Stimulated activated CD4-positive, alpha-beta T cell treated with anti-CD3 and anti-CD28 coated beads, Interleukin-15, amount 100 ng/mL, for 1 hour (primary cell): ENCODE measurements at places on chromosomes 1 and 21.

DNA sequence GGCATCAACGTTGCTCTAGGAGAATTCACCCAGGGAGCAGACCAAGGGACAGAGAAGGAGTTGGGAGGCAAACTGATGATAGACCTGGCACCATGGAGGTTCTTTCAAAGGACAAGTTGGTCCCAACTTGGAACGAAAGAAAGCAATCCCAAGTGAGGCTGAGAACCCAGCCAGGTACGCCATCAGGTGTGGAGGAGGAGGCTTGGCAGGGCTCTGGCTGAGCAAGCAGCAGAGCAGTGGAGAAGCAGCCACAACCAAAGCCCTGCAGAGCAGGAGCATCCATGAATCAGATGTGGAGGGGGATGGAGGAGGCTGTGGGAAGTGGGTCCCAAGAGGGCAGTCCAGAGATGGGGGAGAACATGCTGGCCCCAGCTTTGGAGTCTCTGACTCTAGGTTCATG lies 36.3 kb upstream of the RBM15 start:
- DNase-seq = no peak

DNA sequence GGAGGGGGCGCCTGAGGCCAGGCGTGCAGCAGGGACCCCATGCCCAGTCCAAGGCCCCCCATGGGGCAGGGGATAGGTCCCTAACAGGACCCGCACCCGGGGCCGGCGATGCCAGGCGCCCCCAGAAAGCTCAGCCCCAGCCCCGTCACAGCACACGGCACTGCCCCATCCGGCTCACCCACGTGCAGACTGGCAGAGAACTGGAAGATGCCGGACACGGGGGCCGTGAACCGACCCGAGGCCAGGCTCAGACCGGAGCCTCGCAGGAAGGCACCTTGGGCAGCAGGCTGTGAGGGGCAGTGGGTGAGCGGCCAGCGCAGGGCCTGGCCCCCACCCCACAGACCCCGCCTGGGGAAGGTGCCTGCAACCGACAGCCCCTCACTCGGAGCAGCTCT lies 3.3 kb downstream of the C1QTNF12 start:
- DNase-seq = no peak

GRCh38 chr1:18201997-18202719 lies 94.6 kb downstream of the IGSF21 start:
- DNase-seq = no peak

DNA sequence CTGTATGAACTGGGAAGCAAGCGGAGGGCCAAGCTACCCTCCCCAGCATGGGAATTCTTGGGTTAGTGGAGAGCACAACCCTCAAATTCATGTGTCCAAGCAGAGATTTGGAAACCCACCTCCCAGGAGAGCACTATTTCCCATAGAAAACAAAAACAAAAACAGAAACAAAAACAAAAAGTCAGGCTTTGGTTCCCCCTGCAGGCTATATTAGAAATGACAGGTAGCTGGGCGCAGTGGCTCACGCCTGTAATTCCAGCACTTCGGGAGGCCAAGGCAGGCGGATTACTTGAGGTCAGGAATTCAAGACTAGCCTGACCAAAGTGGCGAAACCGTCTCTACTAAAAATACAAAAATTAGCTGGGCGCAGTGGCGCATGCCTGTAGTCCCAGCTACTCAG lies 10.8 kb downstream of the MINDY1 start:
- no peak for DNase-seq

DNA sequence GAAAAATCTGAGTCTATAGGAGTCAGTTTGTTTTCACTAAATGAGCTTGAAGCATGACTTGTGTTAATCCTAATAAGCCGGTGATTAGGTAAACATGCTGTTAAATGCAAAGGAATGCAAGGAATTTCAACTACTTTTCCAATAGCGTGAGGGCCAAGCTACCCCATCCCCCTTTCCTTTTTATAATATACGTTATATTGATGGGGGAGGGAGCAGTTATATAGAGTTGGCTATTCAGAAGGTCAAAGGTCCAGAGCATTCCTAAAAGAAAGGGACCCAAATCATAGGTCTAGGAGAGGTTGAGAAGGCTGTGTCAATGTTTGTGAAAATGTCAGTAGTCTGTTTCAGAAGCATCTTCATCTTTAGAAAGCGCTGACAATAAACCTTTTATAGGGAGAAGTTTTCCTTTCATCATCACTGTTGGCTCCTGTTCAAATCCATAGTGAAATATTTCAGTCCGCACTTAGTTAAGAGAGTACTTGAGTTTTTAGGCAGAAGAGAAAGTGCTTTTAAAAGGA lies 3.8 kb downstream of the CCN1 start:
- DNase-seq = no peak

- DNase-seq = no peak
Measured at GRCh38 chr21:34923202-34923601, 125.9 kb downstream of the RUNX1 start.
